Hematopoietic multipotent progenitor cell treated with erythropoietin and hydrocortisone succinate and interleukin-3 and kit ligand, for 4 days (in vitro differentiated cells): ENCODE measurements at places on chromosomes 3 and 15.

GRCh38 chr15:48617619-48618018 lies 27.9 kb downstream of the FBN1 start:
- peak; percentile 79 for DNase-seq

DNA sequence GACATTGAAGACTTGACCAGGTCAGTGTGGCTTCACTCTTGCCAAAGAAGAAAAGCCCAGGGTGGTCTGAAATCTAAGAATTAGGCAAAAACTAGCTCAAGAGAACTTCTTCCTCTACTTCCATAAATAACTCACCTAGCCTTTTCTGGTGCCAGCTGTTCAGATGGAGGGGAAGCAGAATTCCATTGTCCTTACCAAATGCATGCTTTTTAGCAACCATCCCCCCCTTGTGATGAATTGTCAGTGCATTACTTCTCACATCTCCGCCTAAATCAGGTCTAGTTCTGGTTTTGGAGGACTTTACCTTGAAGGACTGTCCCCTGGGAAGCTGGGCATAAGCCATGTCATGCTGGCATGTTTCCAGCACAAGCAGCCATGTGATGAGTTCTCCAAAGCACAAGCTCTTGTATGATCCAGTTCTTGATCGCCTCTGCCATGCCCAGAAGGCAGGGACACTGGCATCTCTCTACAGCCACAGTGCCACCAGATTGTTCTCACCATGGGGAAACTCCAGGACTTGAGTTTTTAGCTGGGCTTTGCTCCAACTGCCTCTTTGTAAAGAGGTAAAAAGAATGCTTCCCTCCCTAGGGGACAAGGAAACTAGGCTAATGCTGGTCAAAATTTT lies 96.4 kb upstream of the IL12A start:
- DNase-seq: no peak

DNA sequence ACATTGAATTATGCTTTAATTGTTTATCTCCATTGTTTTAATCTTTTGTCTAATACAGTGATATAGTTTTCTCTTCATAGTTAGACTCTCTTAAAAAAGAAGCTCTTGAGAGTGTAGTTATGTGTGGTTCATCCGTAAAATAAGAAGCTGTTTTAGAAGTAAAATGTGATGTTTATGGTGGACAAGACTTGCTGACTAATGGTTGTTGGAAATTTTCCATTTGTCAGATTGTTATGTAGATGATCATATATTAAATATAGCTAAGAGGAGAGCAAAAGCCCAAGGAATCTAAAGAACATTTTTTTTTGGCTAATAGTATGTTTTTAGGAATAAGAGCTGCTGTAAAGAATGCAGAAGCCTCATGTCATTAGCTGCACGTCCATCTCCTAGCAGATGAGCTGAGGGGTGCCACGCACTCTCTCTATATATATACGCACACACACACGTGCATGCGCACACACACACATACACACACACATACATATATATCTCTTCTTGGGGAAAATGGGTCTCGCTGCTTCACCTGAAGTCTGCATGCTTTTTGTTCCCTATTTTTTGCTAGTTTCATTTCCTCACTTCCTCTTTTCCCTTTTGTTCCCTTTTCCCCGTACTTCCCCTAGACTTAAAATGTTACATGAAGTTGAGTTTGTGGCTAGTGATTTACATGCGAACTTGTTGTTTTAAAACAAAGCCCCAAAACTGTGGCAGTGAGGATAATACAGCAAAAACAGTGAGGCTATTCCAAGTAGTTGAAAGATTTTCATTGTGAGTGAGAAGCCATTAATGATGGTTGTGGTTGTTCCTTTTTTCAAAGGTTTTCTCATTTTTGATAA lies 107.8 kb downstream of the MBNL1 start:
- peak; percentile 81 for DNase-seq

GRCh38 chr3:47622671-47623461 lies 44.2 kb upstream of the CSPG5 start:
- DNase-seq: no peak
